ENCODE measurements at places on chromosomes 3 and 15.

DNA sequence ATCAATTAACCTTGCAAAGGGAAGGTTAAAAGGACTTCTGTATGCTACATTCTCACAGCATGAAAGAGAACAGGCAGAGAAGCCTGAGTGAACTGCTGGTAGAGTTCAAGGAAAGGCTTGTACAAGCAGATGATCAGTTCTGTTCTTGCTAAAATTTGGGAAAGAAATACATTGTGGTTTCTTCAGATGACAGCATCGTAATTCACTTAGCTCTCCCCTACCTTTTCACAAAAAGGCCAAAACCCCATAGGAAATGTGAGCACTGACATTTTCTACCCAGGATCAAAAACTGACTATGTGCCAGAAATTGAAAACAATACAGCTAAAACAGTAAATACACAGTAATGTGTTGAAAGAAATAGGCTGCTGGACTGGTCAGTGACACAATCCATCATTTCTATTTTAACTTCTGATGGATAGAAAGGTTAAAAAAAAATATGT, 216.4 kb downstream of the DPH6 start:
- DNase-seq, result no peak

DNA sequence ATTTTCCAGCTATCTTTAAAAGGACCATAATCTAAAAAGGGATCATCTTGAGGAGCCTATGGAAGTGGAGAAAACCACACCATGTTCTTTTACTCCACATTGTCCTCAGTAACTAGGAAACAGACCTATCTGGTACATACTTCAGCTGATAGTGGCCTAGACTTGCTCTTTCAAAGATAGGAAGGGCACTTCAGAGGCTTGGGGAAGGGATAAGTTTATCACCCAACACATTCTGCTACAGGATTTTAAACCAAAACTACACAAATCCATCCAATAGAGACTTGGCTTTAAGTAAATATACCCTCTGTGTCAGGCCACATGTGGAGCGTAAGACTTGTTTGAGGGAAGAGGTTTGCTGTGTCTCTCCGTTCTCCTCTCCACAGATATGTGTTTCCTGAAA, 35.4 kb downstream of the CP start:
- DNase-seq, result no peak

DNA sequence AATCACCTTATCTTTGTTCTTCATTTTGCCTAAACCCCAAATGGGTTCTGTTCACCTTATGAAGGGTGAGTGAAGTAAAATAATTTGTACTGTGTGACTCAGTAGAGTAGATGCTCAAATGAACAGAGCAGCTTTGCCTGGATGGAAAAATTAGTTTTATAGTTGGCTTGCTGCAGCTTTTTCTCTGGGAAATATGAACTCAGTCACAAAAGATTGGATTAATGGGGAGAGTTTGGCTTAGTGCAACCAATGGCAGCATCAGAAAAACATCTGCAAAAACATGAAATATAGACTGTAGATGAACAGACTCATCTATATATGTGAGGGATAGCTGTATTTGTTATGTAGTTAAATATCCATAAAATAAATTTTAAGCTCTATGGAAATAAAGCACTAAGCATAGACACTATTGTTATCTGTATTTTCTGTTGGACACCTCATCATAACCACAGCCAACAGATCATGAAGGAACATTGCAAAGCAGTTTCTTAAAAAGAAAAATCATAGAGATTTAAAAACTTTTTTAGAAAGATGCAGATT, 181.3 kb downstream of the ECT2 start:
- DNase-seq, result no peak

DNA sequence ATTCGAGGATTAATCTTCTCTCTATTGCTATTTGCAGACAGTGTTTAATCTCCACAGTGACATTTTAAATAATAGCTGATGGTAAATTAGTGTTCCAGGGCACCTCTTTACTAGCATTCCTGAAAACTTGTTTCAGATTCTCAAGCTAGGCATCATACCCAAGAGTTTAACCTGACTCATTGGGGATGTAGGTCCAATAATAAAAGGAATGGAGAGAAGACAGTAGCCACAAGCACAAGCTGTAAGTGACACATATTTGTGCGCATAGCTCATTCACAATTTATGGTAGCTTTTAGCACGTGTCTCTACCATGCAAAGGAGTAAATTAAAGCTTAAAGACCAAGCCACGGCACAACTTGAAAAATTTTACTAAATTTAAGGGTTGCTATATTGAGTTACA, 171.3 kb upstream of the FAM3D start:
- no peak for DNase-seq

- no peak for DNase-seq
These were observed 124.5 kb upstream of the CTDSPL start for GRCh38 chr3:37737134-37737533.

DNA sequence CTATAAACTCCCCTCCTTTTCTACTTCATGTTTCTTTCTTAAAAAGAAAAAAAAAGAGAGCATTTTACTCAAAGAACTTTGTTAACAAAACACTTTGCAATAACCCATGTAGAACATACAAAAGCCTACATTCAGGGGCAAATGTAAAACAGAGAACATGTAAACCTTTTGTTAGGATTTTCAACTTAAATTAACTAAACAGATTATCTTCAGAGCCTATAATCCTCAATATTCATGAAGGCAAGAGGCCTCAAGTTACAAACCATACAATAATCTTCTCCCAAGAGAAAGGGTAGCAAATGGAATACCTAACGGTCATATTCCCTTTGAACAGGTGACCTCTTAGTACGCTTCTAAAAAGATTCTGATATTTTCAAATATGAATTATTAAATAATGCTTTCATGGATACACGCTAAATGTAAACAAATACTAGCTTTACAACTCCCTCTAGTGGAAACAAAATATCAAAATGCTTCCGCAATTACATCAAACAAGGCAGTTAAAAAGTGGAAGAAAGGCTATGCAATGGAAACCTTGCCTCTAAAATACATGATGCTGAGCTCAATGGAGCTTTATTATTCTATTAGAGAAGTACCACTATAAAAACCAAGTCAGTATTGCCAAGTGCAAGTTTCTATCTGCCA, 9.9 kb downstream of the CEP152 start:
- no peak for DNase-seq

- DNase-seq, result no peak
These were observed 552.4 kb downstream of the EDEM1 start for GRCh38 chr3:5739949-5740348.

DNA sequence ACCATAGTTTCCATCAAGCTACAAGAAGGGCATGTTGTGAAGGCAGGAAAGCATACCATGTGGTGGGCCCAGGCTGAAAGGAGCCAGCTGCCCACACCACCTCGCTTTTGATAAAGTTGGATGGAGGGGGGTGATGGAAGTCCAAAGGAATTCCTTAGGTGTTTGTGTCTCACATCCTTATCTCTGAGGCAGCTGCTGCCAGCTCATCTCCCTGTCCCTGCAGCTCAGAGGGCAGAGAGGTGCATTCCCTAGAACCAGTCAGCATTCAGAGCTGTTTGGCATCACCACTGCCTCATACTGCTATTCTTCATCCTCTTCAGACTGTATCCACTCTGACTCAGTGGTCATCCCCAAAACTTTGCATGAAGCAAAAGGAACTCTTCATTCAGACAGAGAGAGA, 141.5 kb upstream of the BFSP2 start:
- no peak for DNase-seq

GRCh38 chr3:42749753-42750231, 23.3 kb downstream of the CCDC13 start:
- DNase-seq, result no peak

- no peak for DNase-seq
These were observed 55.0 kb downstream of the ATP2C1 start for GRCh38 chr3:130948929-130949328.

DNA sequence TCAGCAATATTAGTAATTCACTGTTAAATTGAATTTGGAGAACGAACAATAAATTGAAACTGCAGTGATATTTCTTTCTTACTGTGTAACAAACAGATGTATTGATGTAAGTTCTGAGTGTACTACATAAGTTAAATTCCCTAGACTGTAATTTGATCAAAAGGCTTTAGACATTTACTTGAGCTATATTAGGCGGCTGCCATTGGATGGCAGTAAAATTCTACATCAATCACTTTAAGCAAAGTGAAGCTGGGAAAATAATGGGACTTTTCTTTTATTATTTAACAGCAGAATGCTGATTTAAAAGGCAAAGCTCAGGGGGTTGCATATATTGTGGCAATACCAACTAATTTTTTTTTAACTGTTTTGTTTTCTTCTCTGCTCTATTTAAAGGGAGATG, 212.6 kb upstream of the PLSCR5 start:
- DNase-seq, result no peak

DNA sequence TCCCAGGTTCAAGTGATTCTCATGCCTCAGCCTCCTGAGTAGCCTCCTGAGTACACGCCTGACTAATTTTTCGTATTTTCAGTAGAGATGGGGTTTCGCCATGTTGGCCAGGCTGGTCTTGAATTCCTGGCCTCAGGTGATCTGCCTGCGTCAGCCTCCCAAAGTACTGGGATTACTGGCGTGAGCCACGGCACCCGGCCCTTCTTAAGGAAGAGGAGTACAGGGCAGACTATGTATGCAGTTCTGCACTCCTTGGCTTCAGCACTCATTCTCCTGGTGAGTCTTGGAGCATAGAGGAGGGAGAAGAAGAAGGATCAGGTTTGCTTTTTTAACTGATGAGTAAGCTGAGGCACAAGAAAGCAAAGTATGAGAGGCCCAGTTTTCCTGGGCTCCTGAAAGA, 99.8 kb upstream of the HACD2 start:
- DNase-seq, result no peak

DNA sequence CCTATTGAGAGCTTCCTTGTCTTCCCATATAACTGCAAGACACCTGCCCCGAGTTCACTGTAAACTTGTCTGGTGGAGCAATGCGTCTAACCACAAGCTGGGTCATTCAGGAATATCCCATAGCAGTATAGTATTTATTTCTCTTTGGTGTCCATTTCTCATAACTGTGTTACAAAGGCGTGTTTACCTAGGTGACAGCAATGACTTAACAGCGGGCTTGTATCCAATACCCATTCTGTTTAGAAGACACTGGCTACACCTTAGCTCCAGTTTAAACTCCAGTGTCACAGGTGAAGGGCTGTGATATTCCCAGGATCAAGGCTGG, 24.3 kb downstream of the ATP10A start:
- DNase-seq, result peak; percentile 29

DNA sequence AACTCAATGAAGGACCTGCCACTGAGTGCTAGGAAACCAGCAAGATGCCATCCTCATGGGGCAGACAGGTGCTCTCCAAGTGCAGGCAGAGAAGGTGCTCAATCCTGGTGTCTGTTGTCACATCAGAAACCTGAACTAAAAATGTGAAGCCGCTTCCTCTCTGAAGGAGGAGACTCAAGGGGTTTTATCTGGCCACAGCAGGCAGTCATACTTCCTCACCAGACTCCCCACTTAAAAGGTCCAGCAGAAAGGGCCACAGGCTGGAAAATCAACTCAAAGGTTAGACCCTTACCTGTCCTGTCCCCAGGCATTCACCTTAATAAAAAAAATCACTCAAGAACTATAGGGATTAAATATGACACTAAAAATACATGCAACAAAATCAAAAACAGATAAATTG, 4.8 kb downstream of the CCDC12 start:
- DNase-seq, result no peak

- DNase-seq, result no peak
These were observed 100.9 kb upstream of the CRBN start for GRCh38 chr3:3280396-3280795.

- no peak for DNase-seq
These were observed 2.0 kb upstream of the RAB11A start for GRCh38 chr15:65867244-65867643.

DNA sequence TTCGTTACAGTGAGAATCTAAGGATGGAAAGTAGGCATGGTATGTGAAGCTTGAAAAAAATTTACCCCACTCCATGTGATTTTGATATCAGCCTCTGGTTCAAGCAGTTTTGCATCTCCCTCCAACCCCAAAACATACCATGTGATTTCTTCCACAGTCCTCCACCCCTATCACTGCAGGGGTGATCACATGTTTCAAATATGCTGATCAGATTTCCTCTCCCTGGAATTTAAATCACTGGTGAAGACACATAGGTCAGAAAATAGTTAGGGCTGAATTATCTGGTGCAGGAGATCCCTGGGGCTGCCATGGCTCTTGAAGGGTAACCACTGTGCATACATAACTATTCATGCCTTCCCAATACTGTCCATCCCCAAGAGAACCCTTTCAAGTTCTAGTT, 119.7 kb upstream of the THRB start:
- no peak for DNase-seq

DNA sequence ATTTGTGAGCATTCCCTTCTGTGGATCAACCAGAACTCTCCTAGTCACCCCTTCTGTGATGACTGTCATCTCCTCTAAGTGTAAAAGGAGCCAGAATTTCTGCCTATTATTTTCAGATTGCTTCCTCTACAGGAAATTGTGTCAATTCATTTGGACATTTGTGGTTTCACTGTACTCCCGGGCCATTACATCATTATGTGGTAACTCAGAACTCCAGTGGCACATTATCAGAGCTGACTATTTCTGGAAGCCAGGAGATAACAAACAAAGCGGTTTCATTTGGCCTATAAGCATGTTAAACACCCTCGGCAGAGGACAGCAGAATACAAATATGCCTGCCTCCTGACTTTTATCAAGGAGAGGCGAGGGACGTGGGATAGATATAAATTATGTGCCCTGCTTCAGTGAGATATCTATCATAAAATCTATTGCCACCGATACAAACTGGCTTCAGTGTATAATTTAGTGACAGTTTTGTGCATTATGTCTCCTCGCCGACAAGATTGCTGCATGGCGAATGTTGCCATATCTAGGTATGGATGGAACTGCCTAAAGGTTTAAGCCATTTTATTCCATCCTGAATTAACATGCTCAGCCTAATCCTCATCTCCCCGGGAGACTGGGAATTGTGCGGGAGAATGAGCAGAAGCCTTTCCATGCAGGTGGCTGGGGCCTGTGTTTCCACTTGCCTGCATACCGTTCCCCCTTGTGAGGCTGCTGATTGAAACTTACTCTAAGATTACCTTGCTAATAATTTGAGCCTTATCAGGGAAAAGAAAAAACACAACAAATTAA, 193.4 kb upstream of the SEMA6D start:
- peak; percentile 75 for DNase-seq

DNA sequence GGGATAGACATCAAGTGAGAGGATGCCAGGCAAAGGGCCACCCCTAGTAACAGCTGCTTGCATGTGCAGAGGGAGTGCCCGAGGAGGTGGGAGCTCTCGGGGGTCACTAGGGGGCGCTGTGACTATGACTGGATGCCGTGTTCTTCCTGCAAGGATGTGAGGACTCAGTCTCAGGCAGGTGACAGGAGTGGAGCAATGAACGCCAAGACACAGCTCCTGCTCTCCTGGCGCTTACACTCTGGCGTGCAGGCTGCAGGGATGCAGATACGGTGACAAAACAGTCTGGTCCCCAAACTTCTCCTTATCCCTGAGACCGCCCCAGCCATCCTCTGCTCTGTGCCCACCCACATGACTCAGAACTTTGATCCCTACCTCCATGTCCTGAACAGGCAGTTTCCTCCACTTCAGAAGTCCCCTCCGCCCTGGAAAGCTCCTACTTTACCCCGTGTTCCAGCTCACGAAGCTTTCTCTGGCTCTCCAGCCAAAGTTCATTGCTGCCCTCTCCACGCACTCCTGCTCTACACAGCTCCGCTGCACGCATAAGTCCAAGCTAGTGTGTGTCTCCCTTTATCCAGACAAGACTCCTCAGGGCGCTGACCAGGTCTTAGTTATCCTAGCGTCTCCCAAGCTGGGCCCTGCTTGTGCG, 14.7 kb downstream of the RHOV start:
- no peak for DNase-seq

All from NCI-H2029 treated with DMSO at 0.1 percent for 48 hours (cell line).